ENCODE measurements at places on chromosomes 4 and X. TPM values are rescaled to one million over a fixed set of nuclear protein-coding genes. Genes with fewer than 3 reads are reported as not detected.

NSDHL gene
- total RNA-seq = 20.6 TPM

GRCh38 chrX:69503782-69504625 is at the start of gene NALF2:
NALF2 (plus strand) TSS chrX:69504326; CDS start chrX:69505283, 957 bp downstream.
- peak; percentile 63 for DNase-seq

GRCh38 chr4:7857238-7857701 is 82.4 kb downstream of the AFAP1 start:
- DNase-seq = no peak

- no peak for DNase-seq
These were observed 61.8 kb upstream of the SFRP2 start for GRCh38 chr4:153850533-153851280.

RPGR gene
- total RNA-seq = 7.1 TPM

SATL1 gene
- not detected for total RNA-seq

GRCh38 chr4:48343551-48343950 is 2.2 kb downstream of the SLAIN2 start:
- no peak for DNase-seq

MED28 gene
- 43.0 TPM for total RNA-seq

GRCh38 chrX:151359341-151359740 is 37.7 kb upstream of the VMA21 start:
- DNase-seq = no peak

GRCh38 chr4:129282293-129282692 is 186.3 kb downstream of the C4orf33 start:
- no peak for DNase-seq

HTT gene
- total RNA-seq = 127 TPM

CFP gene
- 2.4 TPM for total RNA-seq

DNA sequence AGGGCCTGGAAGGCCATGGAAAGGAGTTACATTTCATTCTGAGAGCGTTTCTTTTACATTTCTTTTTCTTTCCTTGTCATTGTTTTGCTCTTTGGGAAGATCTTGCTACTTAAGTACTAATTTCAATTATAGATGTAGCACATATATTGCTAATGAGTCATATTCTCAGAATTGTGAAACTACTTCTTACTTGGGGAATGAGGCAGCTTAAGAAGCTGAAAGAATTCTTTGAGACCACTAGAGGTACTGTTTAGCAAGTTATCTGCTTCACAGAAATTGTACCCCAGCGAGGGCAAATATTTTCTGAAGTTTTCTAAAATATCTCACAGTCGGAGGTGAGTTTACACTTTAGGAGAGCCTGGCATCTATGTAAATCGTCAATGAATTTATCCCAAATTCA is 100.6 kb downstream of the AFF2 start:
- DNase-seq = no peak

RTL3 gene
- not detected for total RNA-seq

GRCh38 chrX:13937370-13938050 is 92.2 kb downstream of the GEMIN8 start:
- no peak for DNase-seq

PLAC1 gene
- not detected for total RNA-seq

VEGFD gene
- total RNA-seq = not detected

- peak; percentile 41 for DNase-seq
These were observed 72.4 kb downstream of the PALLD start for GRCh38 chr4:168569066-168569930.

ETFDH gene
- total RNA-seq = 39.5 TPM

- peak; percentile 83 for DNase-seq
These were observed 483.6 kb downstream of the BCOR start for GRCh38 chrX:39613997-39614679.

DNA sequence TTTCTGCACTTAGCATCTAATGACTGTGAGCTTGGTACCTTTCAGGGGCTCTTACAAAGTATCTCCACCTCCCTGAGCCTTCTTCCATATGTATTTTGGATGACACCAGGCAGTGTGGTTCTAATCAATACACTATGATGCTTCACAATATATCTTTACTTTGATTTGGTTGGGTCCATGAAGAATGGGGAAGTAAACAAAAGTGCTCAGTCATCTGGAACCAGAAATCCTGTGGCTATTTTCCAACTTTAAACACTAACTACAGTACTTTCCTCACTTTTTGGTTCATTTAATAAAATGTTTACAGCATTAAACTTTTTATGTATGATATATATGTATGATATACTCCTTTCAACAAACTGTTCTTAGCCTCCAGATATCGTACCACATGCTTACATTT is 216.4 kb upstream of the AFF2 start:
- DNase-seq = no peak

BMPR1B gene
- total RNA-seq = not detected

FGG gene
- total RNA-seq = not detected

SSX4B gene
- not detected for total RNA-seq

MMRN1 gene
- 0.04 TPM for total RNA-seq

DNA sequence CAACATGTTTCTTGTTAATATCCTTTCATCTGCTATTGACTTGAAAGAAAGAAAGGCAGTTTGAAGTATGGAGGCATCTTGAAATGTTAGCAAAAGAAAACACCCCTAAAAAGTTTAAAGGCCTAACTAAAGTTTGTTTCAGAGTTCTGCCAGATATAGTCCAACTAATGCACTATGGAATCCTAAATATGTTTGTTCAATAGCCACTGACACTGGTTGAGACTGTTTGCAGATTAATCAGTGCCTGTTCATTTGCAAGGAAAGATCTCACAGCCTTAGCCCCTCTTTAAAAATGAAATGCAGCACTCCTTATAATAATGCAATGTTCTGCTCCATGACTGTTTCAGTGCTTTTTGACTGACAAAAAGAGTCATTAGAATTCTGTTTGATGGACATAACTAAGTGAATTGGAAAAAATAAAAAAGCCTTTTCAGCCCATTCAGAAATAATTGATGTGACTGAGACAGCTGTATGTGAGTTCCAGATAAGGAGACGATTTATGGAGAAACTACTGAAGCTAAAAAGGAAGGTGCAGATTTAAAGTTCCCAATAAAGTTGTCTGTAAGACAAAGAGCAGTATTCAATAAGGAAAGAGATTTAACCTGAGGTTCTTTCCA is 192.0 kb downstream of the PCDH7 start:
- no peak for DNase-seq

STOX2 gene
- total RNA-seq = not detected

DNA sequence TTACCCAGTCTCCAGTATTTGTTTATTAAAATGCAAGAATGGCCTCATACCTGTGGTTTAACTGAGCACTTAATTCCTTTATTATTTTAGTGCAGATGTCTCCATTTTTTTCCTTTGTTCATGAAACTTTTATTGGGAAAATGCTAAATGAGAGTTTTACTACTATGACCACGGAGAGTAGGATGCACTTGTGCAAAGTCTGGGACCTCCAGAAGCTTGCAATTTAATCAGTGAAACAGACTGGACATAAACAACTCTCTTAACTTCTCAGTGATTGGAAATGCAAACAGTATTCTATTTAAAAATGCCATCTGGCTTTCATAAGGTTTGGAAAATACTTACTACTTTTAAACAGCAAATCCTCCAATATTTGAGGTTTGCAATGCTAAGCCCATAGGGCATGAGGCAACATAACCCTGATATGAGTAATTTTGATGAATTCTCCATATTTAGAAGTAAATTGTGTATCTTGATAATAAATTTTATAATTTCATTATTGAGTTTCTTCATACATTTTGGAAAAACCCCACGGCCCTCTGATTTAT is 718.7 kb upstream of the MAGEB2 start:
- no peak for DNase-seq

DNA sequence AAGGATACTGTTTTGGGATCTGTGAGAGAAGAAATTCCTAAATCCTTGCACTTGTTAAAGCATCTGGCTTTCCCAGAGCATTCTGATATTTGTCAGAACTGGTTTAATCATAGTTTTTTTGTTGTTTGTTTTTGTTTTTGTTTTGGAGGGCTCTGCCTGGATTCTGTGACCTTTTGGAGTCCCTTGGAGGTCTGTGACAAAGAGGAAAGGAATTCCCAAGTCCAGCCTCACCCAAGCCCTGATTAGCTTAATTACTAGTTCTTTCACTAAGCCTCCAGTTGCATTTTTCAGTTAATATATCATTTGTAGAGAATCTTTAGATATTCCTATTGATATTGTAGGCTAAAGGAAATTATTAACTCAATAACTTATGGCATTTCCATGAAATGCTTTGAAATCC is 711 bp downstream of the ACE2 start:
- no peak for DNase-seq

ARHGAP6 gene
- total RNA-seq = not detected

DNA sequence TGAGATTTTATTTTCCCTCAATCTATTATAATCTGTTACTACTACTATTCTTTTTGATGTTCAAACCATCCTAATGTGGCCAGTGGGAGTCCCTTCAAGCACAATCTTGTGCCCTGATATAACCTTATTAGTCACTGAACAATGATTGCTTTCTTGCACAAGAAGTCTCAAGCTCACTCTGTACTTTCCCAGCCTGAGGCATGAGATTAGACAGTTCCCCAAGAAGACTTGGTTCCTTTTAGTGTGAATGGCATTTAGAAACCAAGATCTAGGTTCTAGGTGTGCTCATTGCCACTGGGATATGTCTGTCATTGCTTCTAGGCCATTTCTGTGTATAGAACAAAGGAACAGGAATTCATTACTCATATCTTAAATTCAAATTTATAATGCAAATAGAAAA is 28.0 kb upstream of the RBM41 start:
- no peak for DNase-seq

CSAG3 gene
- total RNA-seq = 0.23 TPM

DNA sequence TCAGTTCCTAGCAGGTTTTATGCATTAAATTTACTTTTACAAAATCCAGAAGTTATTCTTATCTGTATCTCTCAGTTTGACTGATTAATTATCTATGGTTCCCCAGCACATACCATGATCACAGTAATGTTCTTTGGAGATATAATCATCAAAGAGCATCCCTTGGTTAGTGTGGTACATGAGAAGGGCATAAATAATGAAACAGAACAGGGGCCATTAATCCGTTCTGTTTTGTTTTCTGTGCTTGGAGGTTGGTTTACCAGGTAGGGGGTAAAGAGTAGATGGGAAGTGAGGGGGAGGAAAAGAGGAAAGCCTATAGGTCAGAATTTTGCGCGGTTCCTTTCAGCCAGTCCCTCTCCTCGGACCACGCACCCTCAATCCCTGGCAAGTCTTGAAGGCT is 718.7 kb upstream of the TENM3 start:
- no peak for DNase-seq

MAMLD1 gene
- 1.6 TPM for total RNA-seq

CSAG2 gene
- total RNA-seq = 0.23 TPM

DNA sequence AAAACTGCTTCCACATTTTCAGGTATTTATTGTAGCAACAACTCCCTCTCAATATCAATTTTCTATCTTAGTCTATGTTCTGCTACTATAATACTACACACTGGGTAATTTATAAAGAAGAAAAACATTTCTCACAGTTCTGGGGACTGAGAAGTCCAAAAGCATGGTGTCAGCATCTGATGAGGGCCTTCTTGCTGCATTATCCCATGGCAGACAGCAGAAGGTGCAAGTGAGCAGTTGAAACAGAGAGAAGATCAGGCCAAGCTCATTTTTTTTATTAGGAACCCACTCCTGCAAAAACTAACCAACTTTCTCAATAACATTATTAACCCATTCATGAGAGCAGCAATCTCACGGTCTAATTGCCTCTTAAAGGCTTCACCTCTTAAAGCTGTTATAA is 376.0 kb downstream of the RAB28 start:
- no peak for DNase-seq

DNA sequence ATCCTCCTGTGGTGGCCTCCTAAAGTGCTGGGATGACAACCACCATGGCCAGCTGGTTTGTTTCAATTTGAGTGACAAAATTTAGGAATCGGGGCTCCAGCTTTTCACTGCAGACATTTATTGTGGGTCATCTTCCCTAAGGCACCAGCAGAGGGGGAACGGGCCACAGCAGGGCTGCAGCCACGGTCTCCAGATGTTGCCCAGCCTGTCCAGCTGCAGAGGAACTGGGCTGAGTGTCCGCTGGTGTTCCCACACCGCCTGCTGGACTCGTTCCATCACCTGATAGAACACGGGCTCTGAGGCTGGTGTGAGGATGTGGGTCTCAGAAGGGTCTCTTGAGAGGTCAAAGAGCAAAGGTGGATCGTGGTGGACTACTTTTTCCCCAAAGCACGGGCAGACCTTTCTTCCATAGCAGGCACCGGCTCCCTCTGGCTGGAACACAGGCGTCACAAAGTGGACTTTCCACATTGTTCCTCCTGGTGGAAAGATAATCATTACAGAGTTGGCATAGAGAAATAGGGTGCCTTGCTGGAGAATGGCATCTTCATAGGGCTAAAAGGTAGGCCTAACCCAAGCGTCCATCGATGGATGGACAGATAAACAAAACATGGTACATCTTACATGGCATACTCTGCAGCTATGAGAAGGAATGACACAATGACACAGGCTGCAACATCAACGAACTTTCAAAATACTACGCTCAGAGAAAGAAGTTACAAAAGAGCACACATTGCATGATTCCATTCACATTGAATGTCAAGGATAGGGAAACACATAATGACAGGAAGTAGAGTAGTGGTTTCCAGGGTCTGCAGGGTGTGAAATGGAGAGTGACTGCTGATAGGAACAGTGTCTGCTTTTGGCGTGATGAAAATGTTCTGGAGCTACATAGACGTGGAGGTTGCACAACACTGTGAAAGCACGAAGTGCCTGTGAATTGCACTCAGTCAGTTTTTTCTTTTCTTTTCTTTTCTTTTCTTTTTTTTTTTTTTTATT is 5.9 kb upstream of the ARSD start:
- no peak for DNase-seq

ETDB gene
- not detected for total RNA-seq
